ENCODE measurements at places on chromosomes 5 and 9.

GRCh38 chr5:143056792-143057579, 286.8 kb downstream of the ARHGAP26 start:
- no peak for DNase-seq

- DNase-seq, result no peak
Measured at GRCh38 chr5:169339869-169340268, 38.9 kb upstream of the SLIT3 start.

GRCh38 chr5:98784411-98784810, 10.9 kb downstream of the RGMB start:
- DNase-seq, result no peak

DNA sequence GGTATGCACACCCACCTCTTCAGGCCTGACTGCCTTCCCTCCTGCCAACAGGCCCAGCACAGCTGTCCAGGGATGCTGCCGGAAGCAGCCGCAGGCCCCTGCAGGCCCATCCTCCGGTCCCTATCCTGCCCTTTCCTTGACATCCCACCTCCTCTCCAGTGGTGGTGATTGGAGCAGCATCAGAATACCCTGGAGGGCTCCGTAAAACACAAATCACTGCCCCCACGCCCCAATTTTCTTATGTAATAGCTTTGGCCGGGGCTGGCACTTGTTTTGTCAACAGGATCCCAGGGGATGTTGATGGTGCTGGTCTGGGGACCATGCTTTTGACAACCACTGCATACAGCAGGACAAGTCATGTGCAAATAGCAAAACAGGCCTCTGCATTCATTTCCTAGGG, 274.5 kb downstream of the GADD45G start:
- DNase-seq, result no peak

DNA sequence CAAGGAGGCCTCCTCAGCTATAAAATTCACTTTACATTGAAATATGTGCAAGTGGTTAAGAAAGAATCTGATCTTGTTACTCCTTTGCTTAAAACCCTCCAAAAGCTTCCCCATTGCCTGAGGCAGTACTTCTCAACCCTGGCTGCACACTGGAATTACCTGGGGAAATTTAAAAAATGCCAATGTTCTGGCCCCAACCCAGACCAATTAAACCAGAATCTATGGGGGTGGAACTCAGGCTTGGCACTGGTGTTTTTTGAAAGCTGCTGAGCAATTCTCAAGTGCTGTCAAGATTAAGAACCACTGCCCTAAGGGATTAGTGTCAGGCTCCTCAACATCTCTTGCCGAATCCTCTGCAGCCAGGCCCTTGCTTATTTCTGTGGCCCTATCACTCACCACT, 269.6 kb downstream of the ELAVL2 start:
- DNase-seq, result no peak

GRCh38 chr9:126084696-126085095, 241.9 kb upstream of the MVB12B start:
- DNase-seq, result no peak

GRCh38 chr5:136001466-136001981, 27.3 kb upstream of the TGFBI start:
- DNase-seq, result no peak

DNA sequence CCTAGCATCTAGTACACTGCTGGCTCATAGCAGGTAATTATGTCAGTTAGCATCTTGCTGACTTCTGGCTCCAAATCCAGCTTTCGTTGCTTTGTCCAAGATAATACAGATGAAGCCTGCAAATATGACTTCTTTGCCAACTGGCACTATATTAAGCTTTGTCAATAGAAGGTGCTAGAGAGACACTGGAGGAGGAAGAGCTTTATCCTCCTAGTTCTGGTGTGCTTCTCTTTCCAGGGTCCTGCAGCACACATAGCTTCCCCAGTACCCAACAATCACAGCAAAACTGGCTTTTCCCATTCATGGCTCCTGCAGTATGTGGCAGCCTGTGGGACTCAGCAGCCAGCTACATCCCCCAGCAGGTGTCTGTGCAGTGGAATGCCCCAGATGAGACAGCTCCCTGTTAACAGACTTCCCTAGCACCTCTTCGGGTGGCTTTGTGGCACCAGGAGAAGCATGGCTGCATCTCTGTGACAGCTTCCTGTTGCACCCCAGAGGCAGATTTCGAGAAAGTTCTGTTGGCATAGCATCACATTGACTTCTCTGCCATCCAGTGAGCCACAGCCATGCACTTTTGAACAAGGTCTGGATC, 147.8 kb downstream of the OXCT1 start:
- no peak for DNase-seq

DNA sequence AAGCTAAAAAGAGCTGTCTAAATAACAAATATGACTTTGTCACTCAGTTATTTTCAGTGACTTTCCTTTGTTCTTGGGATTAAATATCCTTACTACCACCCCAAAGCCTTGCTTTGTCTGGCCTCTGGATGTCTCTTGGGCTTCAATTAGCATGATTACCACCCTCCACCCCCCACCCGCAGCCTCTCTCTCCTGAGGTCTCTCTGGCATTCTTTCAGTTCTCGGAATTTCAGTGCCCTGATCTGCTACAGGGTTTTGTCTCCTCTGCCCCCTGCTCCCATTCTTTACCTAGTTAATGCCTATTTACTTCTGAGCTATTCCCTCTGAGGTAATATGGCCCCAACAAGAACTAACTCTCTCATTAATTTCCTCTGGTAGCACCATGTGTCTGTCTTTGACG, 376.4 kb downstream of the DEPDC1B start:
- DNase-seq, result no peak

- DNase-seq, result no peak
Measured at GRCh38 chr5:126138281-126138931, 284.8 kb upstream of the GRAMD2B start.

DNA sequence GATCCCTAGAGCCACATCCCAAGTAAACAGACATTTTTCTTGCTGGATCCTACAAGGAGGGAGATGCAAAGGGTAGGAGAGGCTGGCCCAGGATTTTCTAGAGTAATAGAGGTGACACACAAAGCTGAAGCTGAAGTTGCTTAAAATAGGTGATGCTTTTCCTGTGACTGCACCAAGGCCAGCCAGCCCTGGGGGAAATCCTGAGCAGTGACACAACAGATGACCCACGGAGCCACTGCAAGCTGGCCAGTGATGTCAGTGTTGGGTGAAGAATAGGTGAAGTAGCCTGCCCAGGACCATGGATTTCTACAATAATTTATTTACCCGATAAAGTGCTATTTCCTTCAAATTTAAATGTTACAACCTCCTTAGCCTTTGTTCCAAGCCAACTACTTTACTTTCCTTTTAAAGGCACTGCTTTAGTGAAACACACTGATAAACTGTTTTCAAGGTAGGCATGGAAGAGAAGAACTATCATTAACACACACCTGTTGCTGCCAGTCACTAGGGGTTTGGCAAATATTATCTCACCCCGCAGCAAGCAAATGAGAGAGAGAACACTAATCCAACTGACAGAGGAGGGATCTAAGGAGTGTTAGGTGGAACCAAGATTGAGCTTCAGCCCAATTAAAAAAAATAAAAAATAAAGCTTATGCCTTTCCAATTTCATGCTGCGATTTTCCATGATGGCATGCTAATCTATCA, 123.5 kb downstream of the CTNND2 start:
- no peak for DNase-seq

DNA sequence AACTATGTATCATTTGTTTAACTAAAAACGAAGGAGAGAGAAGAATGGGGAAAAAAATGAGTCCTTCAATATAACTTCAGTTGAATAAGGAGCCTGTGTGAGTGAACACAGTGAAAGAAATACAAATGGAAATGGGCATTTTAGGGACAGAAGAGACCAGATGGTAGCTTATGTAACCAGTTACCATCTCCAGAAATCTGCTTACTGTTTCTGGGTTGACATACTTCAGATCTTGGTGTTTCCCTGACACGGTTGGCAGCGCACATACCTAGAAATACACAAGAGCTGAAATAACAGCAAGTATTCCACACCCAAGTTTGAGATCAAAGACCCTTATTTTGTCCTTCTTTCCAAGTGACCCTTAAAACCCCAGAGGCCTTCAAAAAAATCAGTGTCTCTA, 14.9 kb upstream of the GFRA3 start:
- no peak for DNase-seq

DNA sequence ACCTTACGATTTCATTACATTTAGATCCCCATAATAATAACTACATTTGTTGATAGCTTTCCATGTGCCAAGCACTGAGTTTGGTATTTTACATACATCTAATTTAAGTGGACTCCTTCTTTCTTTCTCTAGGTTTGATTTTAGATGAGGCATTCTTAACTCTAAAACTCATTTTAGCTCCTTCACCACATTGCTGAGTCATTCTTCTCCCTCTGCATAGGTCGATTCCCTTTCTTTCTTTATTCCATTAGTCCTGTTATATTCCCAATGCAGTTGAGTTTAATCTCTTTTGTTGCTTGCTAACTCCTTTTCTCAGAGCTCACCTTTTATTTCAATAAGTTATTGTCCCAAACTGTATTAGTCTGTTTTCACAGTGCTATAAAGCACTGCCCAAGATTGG, 329.8 kb downstream of the TAF11L14 start:
- no peak for DNase-seq

GRCh38 chr9:96599298-96599697, 20.3 kb downstream of the CDC14B start:
- no peak for DNase-seq

DNA sequence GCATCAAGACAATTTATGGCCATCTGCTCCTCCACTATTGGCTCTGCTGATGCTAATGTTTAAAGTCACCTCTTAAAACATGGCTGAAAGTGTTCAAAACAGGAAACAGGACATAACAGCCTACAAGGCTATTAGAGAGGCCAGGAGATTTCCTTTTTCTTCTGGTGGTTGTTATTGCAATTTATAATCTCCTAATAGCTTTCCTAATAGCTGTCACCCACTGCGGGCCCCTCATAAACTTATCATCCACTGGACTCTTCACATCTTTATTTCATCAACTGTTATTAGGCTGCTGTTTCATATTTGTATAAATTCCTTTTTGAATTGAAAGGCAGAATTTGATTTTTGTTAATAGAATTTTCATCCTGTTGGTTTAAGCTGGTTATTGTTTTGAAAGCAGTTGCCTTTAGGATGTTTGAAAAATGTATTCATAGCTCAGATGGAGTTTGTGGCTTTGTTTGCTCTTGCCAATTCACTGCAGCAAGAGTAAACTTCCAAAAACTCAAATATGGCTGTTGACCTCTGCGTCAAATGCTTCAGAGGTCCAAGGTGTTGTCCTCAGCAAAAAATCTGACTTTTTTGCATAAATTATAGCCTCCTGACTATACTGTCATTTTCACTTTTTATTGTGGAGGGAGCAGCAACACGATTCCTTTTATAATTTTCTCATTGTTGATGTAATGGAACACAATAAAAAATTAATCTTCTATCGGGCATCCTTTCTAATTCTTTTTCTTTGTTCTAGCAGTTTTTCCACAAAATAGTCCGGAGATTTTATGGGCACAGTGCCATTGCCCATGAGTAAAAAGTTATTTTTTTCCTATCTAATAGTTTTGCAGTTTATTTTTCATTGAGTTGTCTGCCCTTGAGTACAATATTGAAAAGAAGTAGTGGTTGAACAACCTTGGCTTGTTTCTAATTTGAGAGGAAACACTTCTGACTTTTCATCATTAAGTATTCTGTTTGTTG, 69.3 kb downstream of the MAT2B start:
- DNase-seq, result no peak

GRCh38 chr9:114348906-114349482, 19.3 kb downstream of the ORM2 start:
- DNase-seq, result peak; percentile 87

DNA sequence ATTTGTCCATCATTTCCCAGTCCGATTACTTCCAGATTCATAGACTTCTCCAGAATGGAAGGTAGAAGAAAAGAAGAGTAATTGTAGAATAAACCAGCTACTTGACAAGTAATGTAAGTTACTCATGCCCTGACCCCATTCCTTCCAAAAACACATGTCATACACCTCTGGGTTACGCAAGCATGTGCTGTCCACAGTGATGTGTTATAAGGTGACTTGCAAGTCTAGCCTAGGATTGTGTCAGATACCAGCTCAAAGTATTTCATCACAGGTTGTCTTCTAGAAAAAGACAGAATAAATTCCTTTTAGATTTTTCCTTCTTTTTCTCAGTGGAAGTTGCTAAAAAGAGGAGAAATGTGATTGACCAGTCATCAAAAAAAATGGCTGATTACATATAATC, 8.0 kb upstream of the TLR4 start:
- DNase-seq, result no peak

- no peak for DNase-seq
Measured at GRCh38 chr9:86682240-86682639, 265.1 kb downstream of the GAS1 start.

DNA sequence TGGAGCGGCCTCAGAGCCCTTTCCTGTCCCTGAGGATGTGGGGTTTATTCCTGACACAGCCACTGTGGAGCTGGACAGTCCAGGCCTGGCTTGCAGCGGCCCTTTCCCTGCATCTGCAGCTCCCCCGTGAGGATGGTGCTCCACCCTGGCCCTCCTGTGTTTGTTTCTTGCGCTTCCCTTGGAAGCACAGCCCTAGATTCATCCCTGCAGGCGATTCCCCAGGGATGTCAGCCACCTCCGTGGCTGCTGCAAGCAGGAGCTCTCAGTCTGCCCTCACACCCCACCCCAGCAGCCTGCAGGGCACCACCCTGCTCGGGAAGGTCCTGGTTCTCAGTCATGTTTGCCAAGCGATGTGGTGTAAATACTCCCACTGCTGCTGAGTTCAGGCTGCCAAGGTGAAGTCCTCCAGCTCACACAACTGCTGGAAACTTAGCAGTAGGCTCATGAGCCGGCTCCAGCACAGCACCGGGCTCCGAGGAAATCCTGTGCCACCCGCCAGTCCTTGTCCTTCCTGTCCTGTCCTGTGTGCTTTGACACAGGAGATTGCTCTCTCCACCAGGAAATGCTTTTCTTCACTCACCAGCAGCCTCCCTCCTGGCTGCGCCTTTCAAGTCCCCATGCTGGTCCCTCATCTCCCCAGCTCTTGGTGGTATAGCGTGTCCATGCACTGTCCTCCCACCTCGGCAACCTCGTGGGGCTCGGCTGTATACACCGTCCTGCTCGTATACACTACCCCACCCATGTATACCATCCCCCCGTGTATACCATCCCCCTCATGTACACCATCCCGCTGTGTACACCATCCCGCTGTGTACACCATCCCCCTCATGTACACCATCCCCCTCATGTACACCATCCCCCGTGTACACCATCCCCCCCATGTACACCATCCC, 16.2 kb downstream of the ROPN1L start:
- no peak for DNase-seq

DNA sequence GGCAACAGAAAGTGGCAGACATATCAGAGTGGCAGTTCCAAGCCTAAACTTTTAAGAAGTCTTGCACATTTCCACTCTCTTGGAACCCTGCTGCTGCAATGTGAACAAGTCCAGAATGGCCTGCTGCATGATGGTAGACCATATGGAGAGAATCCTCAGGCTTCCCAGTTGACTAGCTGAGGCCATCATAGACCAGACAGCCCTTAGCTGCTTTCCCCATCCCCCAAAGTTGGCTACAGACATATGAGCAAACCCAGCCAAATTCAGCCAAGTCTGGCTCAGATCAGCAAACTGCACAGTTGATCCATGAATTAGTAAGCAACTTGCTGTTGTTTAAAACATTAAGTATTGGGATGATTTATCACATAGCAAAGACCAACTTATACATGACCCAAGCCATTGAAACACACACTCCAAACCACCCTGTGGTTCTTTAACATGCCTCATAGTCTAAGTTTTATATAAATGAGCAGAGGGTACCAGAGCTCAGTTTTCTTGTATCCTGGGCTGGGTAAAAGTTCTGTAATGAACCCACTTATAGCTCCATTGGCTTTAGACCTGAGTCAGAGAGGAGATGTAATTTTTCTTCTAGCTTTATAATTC, 19.9 kb downstream of the PPP3R2 start:
- no peak for DNase-seq

- DNase-seq, result no peak
Measured at GRCh38 chr9:35831040-35831439, 2.0 kb downstream of the TMEM8B start.
